Forelimb muscle (tissue), 1 donor: ENCODE measurements at places on chromosomes 1 and 21. TPM values are rescaled to one million over a fixed set of nuclear protein-coding genes. Genes with fewer than 3 reads are reported as not detected.

The SIM2 gene
- 2.9 TPM for polyA plus RNA-seq

- no peak for DNase-seq
Observed at GRCh38 chr21:26565111-26565510, 8.0 kb downstream of the CYYR1 start.

DNA sequence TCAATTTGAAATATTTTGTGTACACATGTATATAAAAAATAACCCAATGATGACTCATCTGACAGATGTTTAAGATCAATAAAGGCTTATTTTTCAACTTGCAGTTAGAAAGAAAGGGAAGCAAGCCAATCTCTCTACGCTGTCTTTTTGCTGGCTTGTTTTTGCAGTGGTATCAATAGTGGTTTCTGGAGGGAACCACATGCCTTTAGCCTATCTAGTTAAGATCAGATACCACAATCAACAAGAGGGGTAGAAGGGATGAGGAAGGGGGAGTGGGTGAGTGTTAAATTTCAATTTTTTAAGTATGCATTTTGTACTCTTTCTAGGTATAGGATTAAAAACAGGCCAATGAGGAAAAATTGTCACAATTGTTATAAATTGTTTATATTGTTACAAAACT lies 276.2 kb downstream of the KCNH1 start:
- DNase-seq = no peak

- no peak for DNase-seq
Observed at GRCh38 chr21:45834821-45835293, 146.7 kb upstream of the COL6A1 start.

The LHX8 gene
- polyA plus RNA-seq = not detected

The CAMSAP2 gene
- 17.6 TPM for polyA plus RNA-seq

DNA sequence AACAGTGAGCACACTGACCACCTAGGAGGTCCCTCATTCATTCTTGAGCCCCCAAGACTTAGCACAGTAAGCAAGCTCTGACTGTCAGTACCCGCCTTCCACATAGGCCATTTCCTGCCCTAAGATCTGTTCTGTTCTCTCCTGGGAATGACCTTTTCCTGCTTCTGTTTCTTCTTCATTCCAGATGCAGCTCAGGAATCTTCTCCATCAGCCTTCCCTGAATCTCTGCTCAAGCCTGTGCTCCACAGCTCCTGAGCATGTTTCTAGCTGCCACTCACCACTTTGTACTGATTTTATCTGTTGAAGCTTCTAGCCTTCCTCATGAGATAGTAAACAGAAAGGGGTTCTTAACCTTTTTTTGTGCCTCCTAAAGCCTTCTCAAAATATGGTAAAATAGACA lies 56.6 kb downstream of the ZNF281 start:
- no peak for DNase-seq

DNA sequence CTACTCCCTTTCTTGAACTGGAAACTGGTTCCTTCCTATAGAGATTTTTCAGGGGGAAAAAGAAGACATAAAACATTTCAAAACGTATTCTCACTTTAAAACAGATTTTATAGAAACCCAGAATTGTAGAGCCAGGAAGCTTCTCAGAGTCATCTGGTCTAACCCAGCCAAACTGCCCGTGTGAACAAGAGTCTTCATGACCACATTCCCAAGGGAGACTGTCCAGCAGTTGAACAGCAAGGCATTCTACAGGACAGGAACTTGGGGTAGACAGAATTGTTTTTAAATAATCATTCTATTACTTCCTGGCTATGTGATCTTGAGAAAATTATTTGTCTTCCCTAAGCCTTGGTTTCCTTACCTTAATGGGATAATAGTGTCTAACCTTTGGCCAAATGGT lies 163.5 kb upstream of the IVNS1ABP start:
- DNase-seq = no peak

- no peak for DNase-seq
Observed at GRCh38 chr21:42654179-42654912, 925 bp downstream of the PDE9A start.

GRCh38 chr21:31624961-31625491 lies 34.5 kb upstream of the SOD1 start:
- DNase-seq = no peak

The DNALI1 gene
- polyA plus RNA-seq = 8.7 TPM

GRCh38 chr1:101139821-101140718 lies 96.7 kb upstream of the S1PR1 start:
- DNase-seq = no peak

DNA sequence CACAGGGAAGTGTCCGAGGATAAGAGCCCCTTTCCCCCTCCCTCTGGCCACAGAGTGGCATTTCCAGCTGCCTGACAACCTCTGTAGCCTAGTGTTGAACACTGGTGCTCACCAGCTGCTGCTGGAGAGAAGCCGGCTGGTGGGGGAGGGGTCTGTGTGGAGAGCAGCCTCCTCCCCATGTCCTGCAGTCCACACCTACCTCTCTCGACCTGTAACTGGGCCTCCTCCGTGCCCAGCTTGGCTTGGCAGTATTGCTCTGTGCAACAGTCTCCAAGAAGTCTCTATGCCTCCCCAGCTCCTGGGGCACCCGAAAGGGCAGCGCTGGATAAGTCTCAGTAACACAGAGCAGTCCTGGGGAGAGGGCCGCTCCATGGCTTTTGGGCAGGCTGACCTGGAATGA lies 17.0 kb downstream of the PAPPA2 start:
- DNase-seq = no peak

The DPT gene
- 84.4 TPM for polyA plus RNA-seq

DNA sequence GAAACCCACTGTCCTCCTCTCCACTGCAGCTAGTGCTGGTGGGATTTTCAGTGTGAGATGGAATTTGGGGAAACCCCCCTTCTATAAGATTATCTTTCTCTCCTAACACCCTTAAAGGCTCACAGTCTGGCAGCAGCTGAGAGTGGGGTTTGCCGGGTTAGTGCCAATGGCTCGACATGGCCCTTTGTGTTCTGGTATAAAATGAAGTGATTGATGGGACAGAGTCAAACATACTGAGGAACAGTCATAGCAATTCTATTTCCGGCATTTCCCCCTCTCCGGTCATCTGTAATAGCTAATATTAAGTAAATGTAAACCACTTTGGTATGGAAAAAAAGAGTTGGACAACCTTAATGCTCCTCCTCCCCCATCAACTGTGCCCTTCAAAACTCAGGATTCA lies 37.6 kb downstream of the TFF3 start:
- DNase-seq = no peak

The TAS1R1 gene
- polyA plus RNA-seq = 5.5 TPM

The RHEX gene
- 0.53 TPM for polyA plus RNA-seq

- no peak for DNase-seq
Observed at GRCh38 chr1:154937988-154938386, 1.5 kb upstream of the PMVK start.

DNA sequence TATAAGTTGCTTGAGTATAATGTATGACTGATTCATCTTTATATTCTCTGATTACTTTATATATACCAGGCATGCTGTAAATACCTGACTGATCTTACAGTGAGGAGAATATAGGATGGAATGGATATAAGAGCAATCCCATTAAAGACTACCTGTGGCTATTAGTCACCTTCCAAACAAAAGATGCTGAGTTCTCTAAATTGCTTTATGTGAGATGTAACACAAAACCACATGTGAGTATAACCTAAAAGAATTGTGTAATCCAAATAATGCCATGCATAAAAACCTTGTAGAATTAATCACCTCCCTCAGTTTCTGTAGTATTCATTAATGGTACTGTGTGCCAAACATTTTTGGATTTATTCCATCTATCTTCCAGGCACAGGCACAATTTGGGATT lies 134.6 kb upstream of the LRRC7 start:
- no peak for DNase-seq

DNA sequence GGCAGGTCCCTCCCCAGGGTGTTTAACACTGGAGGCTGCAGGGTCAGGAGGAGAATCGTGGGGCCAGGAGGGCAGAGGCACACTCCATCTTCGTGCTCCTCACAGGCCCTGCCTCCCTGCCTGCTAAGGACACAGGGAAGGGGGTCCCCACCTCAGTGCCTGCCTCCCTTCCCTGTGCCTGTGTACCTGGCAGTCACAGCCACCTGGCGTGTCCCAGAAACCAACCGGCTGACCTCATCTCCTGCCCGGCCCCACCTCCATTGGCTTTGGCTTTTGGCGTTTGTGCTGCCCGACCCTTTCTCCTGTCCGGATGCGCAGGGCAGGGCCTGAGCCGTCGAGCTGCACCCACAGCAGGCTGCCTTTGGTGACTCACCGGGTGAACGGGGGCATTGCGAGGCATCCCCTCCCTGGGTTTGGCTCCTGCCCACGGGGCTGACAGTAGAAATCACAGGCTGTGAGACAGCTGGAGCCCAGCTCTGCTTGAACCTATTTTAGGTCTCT lies 623 bp upstream of the BGLAP start:
- no peak for DNase-seq

- DNase-seq = peak; percentile 99
Observed at GRCh38 chr1:167936068-167936929, at the start of gene DCAF6. DCAF6 (plus strand) TSS chr1:167936683; CDS start chr1:167936912, 229 bp downstream.

The ATP8B2 gene
- polyA plus RNA-seq = 20.8 TPM

GRCh38 chr1:60101516-60101915 lies 27.9 kb upstream of the C1orf87 start:
- DNase-seq = no peak
